ENCODE measurements at places on chromosomes 6 and 20. TPM values are rescaled to one million over a fixed set of nuclear protein-coding genes. Genes with fewer than 3 reads are reported as not detected.
A peak's percentile ranks its signal among the peaks of the same experiment; 100 is the strongest.

DNA sequence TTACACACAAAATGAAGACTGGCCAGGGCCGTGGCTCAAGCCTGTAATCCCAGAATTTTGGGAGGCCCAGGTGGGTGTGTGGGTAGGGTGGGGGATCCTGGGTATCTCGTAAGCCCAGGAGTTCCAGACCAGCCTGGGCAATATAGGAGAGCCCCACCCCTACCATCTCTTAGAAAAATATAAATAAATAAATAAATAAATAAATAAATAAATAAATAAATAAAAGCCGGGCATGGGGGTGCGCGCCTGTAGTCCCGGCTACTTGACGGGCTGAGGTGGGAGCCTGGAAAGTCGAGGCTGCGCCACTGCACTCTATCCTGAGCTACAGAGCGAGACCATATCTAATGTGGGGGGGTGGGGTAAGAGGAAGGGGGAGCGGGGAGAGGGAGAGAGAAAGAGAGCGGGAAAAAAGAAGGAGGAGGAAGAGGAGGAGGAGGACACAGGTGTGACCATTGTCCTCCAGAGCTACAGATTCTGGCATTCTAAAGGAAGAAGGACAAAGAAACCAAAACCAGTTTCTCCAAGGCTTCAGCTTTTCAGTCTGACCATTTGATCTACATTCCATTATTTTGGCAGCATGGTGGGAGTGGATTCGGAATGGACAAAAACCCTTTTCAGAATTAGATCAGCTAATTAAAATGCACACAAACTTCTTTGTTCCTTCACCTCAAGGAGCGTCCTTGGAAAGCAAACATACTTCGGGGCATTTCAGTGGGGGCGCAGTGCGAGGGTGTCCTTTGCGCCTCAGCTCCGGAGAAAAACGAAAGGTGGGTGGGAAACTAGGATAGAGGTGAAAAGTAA, 577 bp upstream of the C6orf141 start:
- H3K27ac ChIP-seq = no peak overlapping the region
- H3K27me3 ChIP-seq = peaks cover 73% of the 10 kb centered on the region
- H3K4me3 ChIP-seq = peak overlapping the region; percentile 82
- no peak for DNase-seq
- no peaks in the 10 kb centered on the region for H3K36me3 ChIP-seq

DNA sequence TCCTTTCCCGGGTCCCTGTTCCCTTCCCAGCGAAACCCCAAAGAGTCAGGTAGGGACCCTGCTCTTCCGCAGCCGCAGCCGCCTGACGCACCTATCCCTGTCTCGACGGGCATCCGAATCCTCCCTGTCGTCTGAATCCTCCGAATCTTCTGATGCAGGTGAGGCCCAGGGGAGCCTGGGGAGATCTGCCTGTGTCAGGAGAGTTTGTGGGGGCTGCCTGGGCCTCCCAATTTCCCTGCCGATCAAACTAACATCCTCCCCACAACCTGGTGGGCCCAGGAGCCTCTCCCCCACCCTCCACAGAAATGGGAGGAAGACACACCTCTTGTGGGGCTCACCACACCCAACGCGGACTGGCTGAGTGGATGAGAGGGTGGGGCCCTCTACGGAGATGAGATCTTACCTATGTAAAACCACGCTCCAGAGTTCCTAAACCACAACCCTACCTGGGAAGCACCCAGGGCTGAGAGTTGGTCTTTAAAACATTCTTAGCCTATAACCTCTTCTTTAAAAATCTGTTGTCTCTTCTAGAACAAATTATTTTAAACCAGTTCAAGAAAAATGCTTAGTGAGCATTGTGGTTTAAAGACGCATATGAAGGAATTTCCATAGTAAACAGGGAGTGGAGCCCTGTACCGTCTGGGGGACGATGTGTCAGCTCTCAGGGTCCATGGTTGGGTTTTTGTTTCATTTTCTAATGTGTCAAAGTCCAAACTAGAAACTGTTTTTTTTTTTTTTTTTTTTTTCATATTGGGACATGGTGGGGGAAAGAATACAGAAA, 1.7 kb downstream of the CDC25B start:
- peak overlapping the region; percentile 79 for H3K4me3 ChIP-seq
- no peak for DNase-seq
- no peaks in the 10 kb centered on the region for H3K27me3 ChIP-seq
- H3K36me3 ChIP-seq = peaks cover 25% of the 10 kb centered on the region

DNA sequence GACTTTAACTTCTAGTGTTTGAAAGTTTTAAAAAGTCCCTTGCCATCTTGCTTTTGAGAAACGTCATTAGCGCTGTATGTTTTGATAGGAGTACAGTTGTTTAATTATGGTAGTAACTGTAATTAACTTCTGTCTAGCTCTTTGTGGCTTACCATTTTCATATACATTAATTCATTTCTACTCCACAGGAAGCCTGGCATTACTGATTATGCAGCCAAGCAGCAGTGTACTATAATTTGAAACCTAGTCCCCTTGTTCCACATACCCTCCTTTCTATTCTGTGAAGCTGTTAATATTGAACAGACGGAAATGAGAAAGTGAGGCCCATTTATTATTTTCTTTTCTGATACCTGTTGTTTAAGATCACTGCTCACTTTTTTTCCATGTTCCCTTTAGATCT, 235.4 kb downstream of the CDKAL1 start:
- H3K27ac ChIP-seq = no peak overlapping the region
- no peak overlapping the region for H3K4me3 ChIP-seq
- H3K36me3 ChIP-seq = no peaks in the 10 kb centered on the region

DNA sequence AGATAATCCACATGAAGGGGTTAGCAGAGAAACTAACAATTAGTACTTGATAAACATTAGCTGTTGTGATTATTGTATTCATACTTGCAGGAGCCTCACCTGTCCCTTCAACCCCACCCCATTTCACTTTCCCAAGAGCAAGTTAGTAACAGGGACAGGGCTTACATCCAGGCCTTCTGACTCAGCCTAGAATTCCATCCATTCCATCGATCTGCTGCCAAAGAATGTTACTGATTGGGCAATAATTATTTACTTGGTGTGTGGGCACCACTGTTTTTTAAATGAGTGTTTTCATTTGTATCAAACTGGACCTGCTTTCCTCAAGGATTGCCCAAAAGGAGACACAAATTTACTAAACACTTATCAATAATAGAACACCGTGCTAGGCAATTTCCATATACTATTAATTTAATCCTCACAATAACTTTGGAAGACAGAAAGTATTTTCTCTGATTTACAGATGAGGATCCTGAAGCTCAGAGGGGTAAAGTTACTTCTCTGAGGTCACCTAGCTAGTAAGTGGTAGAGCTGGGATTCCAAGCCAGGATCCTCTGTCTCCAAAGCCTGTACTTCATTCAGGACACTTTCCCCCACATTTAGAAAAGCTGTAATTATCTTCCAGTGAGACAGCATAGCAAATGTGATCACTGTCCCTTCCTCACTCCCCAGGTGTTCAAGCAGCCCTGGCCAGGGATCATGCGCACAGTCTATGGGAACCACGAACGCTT, 32.8 kb downstream of the GSS start:
- H3K4me1 ChIP-seq = no peaks in the 10 kb centered on the region
- H3K27me3 ChIP-seq = no peaks in the 10 kb centered on the region
- H3K36me3 ChIP-seq = peaks cover 10% of the 10 kb centered on the region
- DNase-seq = no peak
- H3K27ac ChIP-seq = no peak overlapping the region
- no peak overlapping the region for H3K4me3 ChIP-seq

GRCh38 chr20:57175397-57176010, 90.9 kb downstream of the BMP7 start:
- no peaks in the 10 kb centered on the region for H3K4me1 ChIP-seq
- no peak for DNase-seq
- no peak overlapping the region for H3K4me3 ChIP-seq
- peaks cover 10% of the 10 kb centered on the region for H3K36me3 ChIP-seq
- H3K27ac ChIP-seq = no peak overlapping the region

The TOX2 gene
- 2.5 TPM for total RNA-seq

The MGME1 gene
- total RNA-seq = 36.7 TPM

The EDN1 gene
- total RNA-seq = 0.40 TPM

Measured in endodermal cell (in vitro differentiated cells).